Substantia nigra (tissue), 51 donors: ENCODE measurements at places on chromosomes 16 and 17.

GRCh38 chr17:30346221-30346795 lies 12.5 kb upstream of the TMIGD1 start:
- no peak for DNase-seq

GRCh38 chr17:51298508-51299371 lies 38.4 kb downstream of the UTP18 start:
- no peak for DNase-seq

GRCh38 chr17:40825599-40825998 lies 3.2 kb upstream of the KRT10 start:
- DNase-seq: no peak

GRCh38 chr16:19659554-19659953 lies 58.5 kb downstream of the KNOP1 start:
- DNase-seq: no peak

- DNase-seq: no peak
Measured at GRCh38 chr17:73226556-73227172, 33.8 kb downstream of the COG1 start.

DNA sequence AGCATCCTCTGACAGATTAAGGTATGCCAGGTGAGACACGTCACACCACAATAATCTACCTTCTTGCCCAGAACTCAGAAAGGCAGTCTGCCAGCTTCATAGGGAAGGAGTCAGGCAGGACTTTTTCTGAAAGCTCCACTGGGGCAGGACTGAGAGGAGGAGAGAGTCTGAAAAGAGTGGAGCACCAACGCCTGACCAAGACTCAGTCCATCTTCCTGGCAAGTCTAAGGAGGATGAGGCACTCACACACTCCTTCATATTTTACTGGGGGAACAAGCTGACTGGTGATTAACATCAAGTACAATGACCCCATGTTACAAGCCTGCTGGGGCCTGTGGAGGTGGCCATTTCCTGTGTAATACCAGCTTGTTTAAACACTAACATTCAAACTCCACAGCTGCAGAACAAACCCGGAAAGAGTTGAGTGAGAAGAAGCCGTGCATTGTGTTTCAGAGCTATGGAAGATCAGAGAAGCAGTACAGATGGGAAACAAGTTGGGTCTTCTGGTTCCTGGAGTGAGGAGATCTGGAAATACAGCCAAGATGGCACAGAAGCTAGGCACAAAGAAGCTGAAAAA lies 122.4 kb downstream of the HIC1 start:
- DNase-seq: no peak

GRCh38 chr17:72706396-72706981 lies 386.0 kb downstream of the SLC39A11 start:
- no peak for DNase-seq

- no peak for DNase-seq
Measured at GRCh38 chr16:4316108-4316863, 419 bp downstream of the GLIS2 start.

GRCh38 chr17:66508896-66509844 lies 206.8 kb downstream of the PRKCA start:
- DNase-seq: no peak

DNA sequence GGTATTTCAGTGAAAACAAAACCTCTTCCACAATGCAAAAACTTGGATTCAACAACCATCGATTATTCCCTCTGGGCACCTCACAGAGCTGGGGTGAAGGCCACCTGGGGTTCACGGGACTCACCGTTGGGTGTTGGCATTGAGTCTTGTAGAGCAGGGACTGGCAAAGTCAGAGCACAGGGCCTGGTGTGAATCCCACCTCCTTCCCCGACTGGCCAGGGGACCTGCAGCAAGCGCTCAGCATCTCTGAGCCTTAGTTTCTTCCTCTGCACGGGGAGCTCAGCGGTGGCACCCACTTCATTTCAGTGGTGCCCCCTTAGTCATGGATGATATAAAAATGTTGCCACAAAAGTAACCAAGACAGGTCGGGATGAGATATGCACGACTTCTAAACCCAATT lies 100.4 kb downstream of the METRNL start:
- DNase-seq: no peak

- peak; percentile 17 for DNase-seq
Measured at GRCh38 chr17:67995570-67996263, 552 bp downstream of the C17orf58 start.

DNA sequence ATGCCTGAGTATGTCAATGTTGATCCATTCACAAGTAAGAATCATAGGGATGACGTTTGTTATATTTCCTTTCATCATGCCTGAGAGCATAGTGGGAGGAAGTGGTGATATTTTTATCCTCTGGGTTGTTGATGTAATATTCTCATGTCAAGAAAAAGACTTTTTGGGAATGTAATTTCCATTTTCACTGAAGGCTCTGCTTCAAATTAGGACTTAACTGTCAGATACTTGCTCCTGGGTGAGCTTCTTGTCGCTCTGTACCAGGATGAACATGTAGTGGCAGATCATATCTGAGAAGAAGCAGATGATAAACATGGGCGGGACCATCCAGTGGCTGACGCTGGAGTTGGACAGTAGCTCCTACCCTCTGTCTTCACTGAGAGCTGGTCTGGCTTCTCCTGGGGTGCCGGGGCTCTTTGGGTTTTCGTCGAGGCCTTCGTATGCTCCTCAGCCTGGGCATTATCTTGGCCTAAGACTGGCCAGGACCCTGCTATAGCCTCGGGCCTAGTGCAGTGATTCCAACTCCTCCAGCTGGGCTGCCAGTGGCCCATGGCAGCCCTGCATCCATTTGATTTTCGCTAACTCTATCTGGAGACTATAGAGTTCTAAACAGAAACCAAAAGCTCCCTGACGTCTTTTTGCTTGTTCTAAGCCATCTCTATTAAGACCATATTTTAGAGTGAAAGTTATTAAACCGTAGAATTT lies 19.7 kb downstream of the CYB5B start:
- no peak for DNase-seq

GRCh38 chr17:35191001-35191695 lies 3.0 kb downstream of the SLC35G3 start:
- DNase-seq: no peak

GRCh38 chr17:79420318-79421243 lies 190.3 kb downstream of the RBFOX3 start:
- DNase-seq: no peak

- DNase-seq: no peak
Measured at GRCh38 chr17:19010729-19011505, 6.4 kb upstream of the FAM83G start.

- no peak for DNase-seq
Measured at GRCh38 chr16:4339909-4340308, 11.2 kb downstream of the PAM16 start.

- DNase-seq: no peak
Measured at GRCh38 chr16:53876811-53877210, 172.9 kb downstream of the FTO start.

DNA sequence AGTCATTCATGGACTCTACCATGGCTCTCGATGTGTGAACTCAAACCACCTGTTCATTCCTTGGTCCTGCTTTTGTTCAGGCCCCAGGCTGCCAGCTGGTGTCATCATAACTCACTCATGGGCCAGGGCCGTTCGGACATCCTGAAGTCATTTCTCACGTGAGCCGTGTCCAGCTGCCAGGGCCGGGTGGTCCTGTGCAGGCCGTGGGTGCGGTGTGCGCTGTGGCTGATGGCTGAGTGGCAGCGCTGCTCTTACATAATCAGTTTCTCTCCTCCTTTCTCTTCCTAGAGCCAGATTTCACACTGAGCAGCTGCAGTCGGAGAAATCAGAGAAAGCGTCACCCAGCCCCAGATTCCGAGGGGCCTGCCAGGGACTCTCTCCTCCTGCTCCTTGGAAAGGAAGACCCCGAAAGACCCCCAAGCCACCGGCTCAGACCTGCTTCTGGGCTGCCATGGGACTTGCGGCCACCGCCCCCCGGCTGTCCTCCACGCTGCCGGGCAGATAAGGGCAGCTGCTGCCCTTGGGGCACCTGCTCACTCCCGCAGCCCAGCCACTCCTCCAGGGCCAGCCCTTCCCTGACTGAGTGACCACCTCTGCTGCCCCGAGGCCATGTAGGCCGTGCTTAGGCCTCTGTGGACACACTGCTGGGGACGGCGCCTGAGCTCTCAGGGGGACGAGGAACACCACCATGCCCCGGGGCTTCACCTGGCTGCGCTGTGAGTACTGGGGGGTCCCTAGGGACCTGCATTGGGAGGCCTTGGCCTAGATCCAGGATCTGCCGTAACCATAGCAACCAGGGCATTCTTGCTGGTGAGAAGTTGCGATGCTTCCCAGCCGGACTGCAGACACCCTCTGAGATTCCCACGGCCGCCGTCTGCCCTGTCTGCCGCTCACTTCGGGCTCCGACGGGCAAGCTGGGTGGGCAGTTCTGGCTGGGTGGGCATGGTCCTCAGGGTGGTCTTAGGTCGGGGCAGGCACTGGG lies at the start of gene IL34:
TSS of gene IL34 (plus strand) at position 300 of the 982 bp plus-strand sequence. CDS start at position 689, 389 bp downstream.
- no peak for DNase-seq

DNA sequence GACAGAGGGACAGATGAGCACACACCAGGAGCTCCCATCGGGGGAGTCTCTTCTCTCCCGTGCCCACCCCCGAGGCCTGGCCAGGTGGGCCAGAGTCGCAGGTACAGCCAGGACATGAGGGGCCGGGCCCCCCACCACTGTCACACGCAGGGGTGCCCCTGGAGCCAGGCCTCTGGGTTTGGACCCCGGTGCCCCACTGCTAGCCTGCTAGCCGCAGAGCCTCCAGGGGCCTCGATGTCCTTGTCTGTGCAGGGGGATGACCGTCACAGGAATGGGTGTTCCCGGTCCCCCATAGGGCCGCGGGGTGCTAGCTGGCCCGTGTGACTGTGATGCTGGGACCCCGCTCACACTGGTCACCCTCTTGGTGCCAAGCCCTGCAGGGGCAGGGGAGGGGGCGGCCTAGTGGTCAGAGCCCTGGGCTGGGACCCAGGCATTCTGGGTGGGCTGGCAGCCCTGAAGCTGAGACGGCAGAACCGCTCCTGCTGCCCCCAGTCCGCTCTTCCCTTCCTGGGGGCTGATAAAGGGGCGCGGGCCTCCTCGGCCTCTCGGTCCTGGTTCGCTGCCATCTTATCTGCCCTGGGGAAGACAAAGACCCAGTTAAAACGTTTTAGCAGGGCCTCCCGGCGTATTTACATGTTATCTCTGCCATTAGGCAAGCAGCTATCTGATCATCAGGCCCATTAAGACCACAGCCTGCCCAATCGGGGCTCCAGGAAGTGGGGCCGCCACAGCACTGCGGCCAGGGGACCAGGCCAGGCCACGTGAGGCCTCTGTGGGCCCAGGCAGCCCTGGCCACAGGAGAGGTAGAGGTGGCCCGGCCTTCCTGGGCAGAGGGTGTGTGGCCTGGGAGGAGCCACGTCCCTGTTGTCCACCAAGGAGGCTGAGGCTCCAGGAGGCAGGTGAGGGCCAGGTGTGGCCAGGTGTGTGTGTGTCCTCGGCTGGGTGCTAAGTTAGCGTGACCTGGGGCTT lies 57.2 kb upstream of the ZC3H18 start:
- no peak for DNase-seq

DNA sequence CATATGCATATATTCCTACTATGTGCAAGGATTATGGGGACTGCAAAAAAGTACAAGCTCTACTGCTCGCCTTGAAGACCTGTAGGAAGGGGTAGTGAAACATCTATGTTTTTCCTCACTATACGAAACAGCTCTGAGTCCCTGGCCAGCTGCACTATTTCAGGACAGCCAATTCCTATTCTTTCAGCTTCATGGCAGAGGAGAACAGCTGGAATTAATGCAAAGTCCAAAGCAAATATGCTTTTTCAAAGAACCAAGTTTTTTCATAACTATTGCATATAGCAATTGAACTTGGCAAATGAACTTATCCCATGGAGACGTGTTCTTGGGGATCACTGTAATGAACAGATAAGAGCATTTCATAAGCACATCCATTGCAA lies 122.3 kb downstream of the SPACA3 start:
- no peak for DNase-seq

- DNase-seq: no peak
Measured at GRCh38 chr17:38861399-38861843, 7.9 kb upstream of the RPL23 start.

DNA sequence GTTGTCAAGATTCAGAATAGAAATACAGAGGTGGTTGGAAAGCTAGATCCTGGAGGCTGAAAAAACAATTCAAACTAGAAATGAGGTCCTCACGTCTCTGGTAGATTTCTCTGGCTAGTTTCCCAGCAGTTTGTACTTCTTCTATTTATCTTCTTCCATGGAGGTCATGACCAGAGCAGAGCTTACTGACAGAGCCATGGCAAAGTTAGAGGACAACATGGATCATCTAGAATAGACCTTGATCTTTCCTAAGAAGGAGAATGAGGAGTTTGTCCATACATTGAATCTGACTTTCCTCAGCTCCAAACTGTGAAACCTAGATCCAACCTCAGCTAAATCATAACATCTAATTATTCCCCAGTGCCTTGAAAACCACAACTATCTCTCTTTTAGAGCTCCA lies 900.8 kb upstream of the GOT2 start:
- DNase-seq: no peak

- no peak for DNase-seq
Measured at GRCh38 chr17:38741461-38741860, 6.7 kb downstream of the PCGF2 start.

DNA sequence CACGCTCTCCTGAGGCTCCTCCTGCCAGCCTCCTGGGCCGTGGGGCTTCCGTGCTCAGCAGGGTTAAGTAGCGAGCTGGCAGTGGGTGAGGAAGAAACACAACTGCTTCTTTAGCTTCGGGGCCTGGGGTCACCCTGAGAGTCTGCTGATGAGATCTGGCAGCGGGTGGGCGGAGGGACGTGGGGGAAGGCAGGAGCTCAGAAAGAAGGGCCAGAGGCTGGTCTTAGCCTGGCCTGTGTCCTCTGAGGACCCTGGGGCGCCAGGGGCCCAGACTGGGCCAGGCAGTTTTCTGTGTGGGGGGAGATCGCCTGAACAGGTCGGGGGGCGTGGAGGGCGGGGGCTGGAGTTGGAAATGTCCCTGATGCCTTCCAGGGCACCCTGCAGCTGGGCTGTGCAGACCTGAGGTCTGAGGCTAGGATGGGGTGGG lies 97.8 kb upstream of the GSE1 start:
- no peak for DNase-seq

DNA sequence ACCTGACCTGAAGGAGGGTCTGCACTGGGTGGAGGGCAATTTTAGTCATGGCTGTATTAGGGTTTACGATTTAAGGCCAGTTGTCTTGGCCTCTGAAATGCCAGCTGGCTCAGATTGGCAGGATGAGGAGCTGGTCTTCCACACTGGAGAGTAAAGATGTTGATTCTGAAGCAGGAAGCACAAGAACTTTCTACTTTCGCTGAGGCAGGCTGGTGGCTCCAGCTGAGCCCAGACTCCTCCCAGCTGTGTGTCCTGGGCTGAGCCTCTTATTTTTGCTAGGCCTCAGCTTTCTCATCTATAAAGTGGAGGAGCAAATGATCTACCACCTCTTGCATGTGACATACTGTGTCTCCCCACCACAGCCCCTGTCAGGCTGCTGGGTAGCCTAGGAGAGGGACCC lies 74.4 kb downstream of the MRM1 start:
- DNase-seq: no peak

GRCh38 chr16:80994451-80994850 lies 12.2 kb downstream of the CMC2 start:
- no peak for DNase-seq
